Stimulated activated CD4-positive, alpha-beta T cell treated with anti-CD3 and anti-CD28 coated beads, Interleukin-15, amount 100 ng/mL, for 1 hour (primary cell): ENCODE measurements at places on chromosomes 2 and 18.

DNA sequence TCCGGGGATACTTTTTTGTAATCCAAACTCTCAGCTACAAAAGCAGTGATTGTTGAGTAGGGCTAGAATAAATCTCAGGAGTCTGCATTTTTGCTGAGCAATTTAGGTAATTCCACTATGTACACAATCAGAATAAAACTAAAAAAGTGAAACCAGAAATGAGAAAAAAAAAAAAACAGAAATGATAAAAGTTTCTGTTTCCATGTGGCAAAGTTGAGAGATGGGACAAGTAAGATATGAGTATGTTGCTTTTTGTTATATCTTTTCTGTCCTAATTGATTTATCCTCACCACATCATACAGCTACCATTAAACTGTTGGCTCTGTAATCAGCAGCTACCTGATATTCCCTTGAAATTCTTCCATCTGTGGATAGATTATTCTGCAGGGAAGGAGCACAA, 92.7 kb downstream of the VWC2L start:
- DNase-seq = no peak

GRCh38 chr2:19228715-19229114, 129.7 kb downstream of the OSR1 start:
- no peak for DNase-seq

DNA sequence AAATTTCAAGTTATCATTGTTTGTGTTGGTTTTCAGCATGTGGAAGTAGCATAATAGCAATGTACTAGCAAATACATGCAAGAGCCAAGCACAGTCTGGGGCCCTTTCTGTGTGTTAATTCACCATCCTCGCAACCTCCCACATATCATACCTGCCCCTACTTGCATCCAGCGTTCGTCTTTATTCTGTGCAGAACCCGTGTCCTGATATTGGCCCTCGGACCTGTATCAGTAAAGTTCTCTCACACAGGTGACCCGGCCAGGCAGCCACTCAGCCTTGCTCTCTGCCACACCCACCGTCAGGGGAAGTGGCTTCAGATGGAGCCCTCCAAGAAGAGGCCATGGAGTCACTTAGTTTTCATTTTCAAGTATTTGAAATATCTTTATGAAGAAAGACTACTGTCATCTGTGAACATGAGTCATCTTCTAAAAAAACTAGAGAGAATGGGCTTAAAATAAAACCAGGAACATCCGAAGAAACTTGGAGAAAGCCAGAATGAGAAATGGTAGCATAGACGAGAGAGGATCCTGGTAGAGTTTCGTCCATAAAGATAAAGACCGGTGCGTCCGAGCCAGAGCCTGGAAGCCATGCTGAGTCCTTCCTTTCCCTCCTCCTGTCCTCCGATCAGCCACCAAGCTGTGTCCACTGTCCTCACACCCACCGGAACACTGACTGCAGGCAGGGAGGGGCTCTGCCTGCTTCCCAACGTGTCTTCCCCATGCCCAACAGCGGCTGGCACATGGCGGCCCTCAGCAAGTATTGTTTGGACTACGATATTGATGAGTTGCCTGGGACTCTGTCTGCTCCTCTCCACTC, 57.3 kb upstream of the RPL31 start:
- no peak for DNase-seq

- peak; percentile 25 for DNase-seq
These were observed 583 bp downstream of the NEMP2 start for GRCh38 chr2:190533968-190534309.

GRCh38 chr18:13809043-13809430, 14.9 kb upstream of the MC5R start:
- no peak for DNase-seq

DNA sequence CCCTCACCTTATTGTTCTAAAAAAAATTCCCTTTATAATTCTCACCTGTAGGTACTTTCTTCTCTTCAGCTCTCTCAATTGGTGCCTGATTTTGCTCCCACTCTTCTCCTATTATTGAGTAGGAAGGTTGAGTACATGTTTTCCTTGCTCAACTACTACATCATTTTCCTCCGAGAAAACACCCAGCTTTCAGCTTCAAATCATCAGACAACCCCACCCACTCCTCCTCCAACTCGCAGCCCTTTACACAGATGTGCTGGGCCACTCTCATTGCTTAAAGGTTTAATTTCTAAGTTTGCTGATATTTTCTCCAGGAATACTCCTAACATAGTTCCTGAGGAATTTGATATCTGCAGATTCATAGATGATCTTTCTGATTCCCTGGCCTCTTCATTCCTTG, 734.4 kb upstream of the ZEB2 start:
- no peak for DNase-seq

DNA sequence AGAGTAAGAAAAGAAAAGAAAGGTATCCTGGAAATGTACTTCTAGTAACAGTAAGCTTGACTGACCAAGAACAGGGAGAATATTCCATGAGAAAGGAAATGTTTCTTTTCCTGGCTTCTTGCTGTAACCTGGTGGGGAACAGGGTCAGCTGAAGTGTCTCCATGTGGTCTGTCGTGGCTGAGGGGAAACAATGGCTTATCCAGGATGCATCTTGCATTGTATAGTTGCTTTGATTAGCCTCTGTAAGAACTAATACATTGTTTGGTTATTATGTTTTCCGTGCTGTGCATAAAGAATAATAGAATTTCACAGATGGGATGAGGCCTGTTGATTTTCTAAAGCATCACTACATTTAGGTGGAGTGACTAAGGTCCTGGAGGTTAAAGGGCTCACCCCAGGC, 4.9 kb downstream of the CREG2 start:
- no peak for DNase-seq

- DNase-seq = no peak
These were observed 238.6 kb downstream of the SEPTIN10 start for GRCh38 chr2:109375131-109375561.

DNA sequence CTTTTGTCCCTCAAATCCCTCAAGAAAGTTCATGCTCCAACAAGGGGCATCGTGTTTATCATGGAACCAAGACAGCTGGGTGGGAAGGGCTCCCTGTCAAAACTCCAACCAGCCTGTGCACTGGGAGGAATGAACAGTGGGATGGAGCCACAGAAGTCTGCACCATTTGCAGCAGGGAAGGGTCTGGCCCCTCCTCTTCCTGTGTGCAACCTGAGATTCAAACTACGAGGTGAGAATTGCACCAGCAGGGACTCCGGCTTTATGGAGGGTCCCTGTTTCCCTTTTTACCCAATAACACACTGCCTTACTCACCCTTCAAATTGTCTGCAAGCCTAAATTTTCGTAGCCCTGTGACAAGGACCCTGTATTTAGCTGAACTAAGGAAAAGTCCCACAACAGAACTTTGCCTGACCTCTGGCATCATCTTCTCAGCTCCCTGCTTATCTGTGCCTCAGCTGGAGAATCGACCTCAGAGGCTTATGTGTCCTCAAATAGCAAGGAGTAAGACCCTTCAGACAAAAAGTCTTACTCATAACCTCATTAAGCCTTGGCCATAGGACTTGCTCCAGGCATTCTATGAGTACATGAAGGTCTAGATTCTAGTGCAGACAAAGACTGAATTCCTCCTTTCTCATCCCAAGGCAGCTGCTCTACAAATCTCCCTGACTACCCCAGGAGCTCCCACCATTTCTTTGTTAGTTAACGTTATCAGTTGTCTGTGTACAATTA, 178.3 kb upstream of the SERPINE2 start:
- DNase-seq = no peak

DNA sequence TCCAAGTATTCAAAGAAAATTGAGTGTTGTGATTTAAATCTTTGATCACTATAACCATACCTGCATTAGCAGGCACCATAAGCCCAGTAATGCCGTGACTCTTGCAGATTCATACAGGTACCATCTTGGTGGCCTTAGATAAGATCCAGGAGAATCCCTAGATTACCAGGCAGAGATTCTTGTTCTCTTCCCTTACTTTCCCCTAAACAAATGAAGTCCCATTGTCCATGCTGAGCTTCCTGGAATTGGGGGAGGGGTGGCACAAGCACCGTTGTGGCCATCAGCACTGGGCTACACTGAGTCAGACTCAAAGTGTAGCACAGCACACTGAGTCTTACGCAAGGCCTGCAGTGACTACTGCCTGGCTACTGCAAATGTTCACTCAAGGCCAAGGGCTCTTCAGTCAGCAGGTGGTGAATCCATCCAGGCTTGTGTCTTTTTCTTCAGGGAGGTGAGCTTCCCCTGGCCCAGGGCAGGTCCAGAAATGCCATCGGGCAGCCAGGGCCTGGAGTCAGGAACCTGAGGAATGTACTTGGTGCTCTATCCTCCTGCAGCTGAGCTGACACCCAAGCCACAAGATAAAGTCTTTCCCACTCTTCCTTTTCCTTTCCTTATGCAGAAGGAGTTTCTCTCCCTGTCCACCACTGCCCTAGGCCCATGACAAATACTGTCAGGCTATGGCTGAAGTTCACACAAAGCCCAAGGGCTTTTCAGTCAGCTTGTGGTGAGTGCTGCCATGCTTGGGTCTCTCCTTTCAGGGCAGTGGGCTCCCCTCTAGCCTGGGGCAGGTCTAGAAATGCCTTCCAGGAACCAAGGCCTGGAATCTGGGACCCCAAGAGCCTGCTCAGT, 52.6 kb downstream of the CD28 start:
- DNase-seq = no peak

DNA sequence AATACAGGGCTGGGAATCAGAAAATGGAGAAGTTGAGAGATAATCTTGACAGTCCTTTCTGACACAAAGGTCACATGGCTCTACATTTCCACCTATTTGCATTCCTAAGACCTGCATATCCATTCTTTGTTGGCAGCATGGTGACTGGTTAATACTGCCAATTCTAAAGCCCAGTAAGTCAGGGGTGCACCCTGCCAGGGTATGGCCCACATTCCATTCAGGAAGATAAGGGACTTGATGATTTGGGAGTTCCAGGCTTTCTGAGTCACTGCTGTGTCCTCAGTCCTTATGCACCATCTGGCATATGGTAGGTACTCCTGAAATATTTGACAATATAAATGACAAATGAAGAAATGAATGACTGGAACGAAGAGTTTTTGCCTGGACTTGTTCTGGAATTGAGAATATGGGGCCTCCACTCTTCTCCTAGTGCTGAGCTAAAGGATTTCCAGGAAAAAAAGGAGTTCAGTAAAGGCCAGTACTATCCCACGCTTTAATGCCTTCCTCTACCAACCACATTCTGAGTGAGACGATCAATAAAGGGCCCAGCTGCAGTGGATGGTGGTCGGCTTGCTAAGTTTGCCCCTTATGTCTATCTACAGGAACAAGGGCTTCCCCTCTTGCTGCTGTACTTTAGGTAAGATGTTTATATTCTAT, 31.7 kb upstream of the EIF2AK3 start:
- DNase-seq = no peak

GRCh38 chr2:152558158-152558984, 158.9 kb downstream of the PRPF40A start:
- DNase-seq = no peak

- no peak for DNase-seq
These were observed 104.5 kb upstream of the UGP2 start for GRCh38 chr2:63737081-63737751.

GRCh38 chr18:22470248-22471235, 52.8 kb upstream of the CTAGE1 start:
- DNase-seq = no peak

GRCh38 chr2:59440491-59440890, 1113.0 kb downstream of the BCL11A start:
- DNase-seq = no peak

DNA sequence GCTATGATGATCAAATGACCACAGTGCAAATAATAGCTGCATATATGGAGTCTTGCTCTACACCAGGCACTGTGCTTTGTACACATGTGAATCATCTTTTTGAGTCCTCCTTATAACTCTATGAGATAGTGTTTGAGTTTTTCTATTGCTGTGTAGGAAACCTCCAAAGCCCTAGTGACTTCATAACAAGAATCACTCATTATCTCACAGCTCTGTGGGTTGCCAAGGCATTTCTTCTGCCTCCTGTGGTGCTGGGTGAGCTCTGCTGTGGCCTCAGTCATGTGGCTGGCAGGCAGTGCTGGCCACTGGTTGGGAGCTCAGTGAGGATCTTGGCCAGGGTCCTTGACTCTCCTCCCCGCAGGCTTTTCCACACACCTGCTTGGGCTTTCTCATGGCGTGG, 153.4 kb downstream of the CAPN13 start:
- DNase-seq = no peak

DNA sequence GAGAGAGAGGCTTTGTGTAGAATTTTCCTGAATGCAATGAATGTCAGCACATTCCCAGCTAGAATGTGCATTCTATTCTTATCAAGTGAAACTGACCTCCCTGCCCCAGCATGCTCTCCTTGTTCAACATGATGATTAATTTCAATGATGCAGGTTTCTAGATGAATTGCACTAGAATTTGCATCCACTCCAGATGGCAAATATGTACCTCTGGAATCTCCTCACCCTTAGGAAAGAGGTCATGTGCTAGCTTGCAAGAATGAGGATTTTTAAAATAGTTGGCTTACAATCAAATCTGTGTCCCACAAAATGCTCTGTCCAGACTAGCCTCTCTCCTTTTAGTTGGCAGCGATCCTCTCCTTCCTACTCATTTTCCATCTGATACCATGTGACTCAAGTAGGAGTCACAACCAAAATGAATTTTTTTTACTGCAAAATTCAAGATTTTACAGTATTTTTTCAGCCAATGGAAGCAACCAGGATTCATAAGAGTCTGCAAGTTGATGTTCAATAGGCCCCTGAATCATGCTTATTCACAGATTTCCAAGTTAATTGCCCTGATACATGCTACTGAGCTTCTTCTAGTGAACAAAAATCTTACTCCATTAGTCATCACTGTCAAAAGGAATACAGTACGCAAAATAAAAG, 21.0 kb upstream of the STAT4 start:
- no peak for DNase-seq

- DNase-seq = no peak
These were observed 4.6 kb upstream of the MLPH start for GRCh38 chr2:237482485-237482884.

DNA sequence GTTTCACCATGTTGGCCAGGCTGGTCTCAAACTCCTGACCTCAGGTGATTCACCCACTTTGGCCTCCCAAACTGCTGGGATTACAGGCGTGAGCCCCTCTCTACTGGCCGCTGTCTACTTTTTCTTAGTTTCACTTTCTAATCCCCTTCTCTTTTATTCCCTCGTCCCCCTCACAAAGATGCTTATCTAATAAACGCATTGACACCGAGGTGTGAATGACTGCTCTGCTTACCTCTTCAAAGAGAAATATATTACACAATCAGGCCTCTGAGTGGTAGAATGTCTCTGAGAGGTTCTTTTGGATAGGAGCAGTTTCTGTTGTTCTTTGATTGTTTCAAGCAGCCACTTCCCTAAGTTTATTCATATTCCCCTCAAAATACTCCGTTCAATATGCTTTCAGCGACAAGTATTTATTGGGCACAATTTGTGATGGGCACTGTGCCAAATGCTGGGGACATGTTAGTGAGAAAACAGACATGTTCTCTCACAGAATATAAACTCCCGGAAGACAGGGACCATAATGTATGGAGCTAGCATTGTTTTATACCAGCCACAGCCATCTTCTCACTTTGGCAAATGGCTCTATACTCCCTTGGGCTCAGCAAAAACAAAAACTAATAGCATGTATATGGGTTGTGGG, 34.7 kb upstream of the RAPH1 start:
- no peak for DNase-seq

GRCh38 chr18:66156946-66157687, 406.3 kb downstream of the CDH7 start:
- no peak for DNase-seq
